Naive thymus-derived CD8-positive, alpha-beta T cell (primary cell): ENCODE measurements at places on chromosomes 4 and X. TPM values are rescaled to one million over a fixed set of nuclear protein-coding genes. Genes with fewer than 3 reads are reported as not detected.

The GATA1 gene
- not detected for polyA plus RNA-seq

- no peaks in the 10 kb centered on the region for H3K4me1 ChIP-seq
- no peaks in the 10 kb centered on the region for H3K27me3 ChIP-seq
- no peak overlapping the region for H3K4me3 ChIP-seq
- H3K27ac ChIP-seq, result no peak overlapping the region
- H3K36me3 ChIP-seq, result no peaks in the 10 kb centered on the region
Measured at GRCh38 chrX:41322821-41323603, 10.9 kb upstream of the DDX3X start.

- peak within 1 kb of the TSS; percentile 71 for H3K4me3 ChIP-seq
- DNase-seq, result no peak
- peak within 1 kb of the TSS; percentile 40 for H3K27ac ChIP-seq
Measured at GRCh38 chr4:20251796-20252655, at the start of gene SLIT2. SLIT2 (plus strand) TSS chr4:20251905; CDS start chr4:20253816, 1,911 bp downstream.

DNA sequence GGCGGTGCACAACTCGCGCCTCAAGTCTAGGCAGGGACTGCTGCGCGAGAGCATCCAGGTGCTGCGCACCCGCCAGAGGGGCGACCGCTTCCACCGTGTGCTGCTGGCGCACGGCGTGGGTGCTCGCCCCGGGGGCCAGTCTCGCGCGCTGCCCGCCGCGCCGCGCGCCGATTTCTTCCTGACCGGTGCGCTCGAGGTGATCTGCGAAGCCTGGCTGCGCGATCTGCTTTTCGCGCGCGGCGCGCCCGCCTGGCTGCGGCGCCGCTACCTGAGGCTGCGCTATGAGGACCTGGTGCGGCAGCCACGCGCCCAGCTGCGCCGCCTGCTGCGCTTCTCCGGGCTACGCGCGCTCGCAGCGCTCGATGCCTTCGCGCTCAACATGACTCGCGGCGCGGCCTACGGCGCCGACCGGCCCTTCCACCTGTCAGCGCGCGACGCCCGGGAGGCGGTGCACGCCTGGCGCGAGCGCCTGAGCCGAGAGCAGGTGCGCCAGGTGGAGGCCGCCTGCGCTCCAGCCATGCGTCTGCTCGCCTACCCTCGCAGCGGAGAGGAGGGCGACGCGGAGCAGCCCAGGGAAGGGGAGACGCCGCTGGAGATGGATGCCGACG lies 1.3 kb downstream of the CHST7 start:
- peaks cover 4% of the 10 kb centered on the region for H3K36me3 ChIP-seq
- peak overlapping the region; percentile 76 for H3K4me3 ChIP-seq
- H3K4me1 ChIP-seq, result peaks cover 30% of the 10 kb centered on the region
- peaks cover 4% of the 10 kb centered on the region for H3K27me3 ChIP-seq

DNA sequence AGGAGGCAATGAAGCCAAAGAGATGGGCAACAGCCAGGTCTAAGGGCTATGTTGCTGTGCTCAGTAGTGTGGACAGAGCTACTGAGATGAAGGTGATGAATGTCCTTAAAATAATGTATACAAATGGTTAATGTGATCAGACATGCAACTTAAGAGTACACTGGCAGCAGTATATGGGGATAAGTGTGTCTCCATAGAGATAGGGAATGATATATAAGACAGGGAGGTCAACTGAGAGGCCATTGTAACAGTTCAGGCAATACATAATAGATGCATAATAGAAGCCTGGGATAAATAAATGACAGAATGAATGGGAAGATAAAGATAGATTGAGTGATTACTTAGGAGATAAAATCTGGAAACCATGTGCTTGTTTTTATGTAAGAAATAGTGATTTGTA lies 250.0 kb downstream of the CFAP299 start:
- no peak overlapping the region for H3K4me3 ChIP-seq
- peaks cover 3% of the 10 kb centered on the region for H3K36me3 ChIP-seq
- no peak for DNase-seq
- H3K27me3 ChIP-seq, result no peaks in the 10 kb centered on the region
- H3K4me1 ChIP-seq, result peaks cover 15% of the 10 kb centered on the region

DNA sequence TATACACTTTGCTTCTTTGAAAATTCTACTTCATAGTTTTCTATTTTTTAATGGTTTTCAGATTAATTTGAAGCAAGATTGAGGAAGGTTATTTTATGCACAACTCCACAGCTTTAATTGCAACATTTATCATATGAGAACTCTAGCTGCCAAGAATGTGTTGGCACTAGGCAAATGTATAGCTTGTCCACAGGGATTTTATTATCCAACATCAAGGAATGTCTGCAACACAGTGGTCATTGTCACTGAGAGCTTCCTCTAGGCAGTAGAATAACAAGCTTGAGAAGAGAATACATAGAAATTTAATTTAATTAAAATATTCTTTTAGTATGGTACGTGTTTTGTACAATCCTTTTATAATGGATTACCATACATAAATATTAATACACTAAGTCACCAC lies 1600.8 kb downstream of the ARAP2 start:
- H3K4me3 ChIP-seq, result no peak overlapping the region
- H3K27ac ChIP-seq, result no peak overlapping the region
- H3K27me3 ChIP-seq, result no peaks in the 10 kb centered on the region
- no peaks in the 10 kb centered on the region for H3K4me1 ChIP-seq
- DNase-seq, result no peak
- H3K36me3 ChIP-seq, result no peaks in the 10 kb centered on the region

- H3K36me3 ChIP-seq, result no peaks in the 10 kb centered on the region
- no peak for DNase-seq
- H3K4me3 ChIP-seq, result no peak overlapping the region
- H3K27ac ChIP-seq, result no peak overlapping the region
Measured at GRCh38 chr4:52957835-52958631, 95.9 kb downstream of the RASL11B start.

- H3K27me3 ChIP-seq, result no peaks in the 10 kb centered on the region
- DNase-seq, result no peak
- no peak overlapping the region for H3K27ac ChIP-seq
- no peaks in the 10 kb centered on the region for H3K4me1 ChIP-seq
- H3K4me3 ChIP-seq, result no peak overlapping the region
Measured at GRCh38 chr4:66575008-66575696, 904.9 kb upstream of the EPHA5 start.

GRCh38 chrX:129983575-129984110 lies 1.2 kb downstream of the BCORL1 start:
- H3K27me3 ChIP-seq, result no peaks in the 10 kb centered on the region
- H3K27ac ChIP-seq, result no peak overlapping the region
- peaks cover 25% of the 10 kb centered on the region for H3K4me1 ChIP-seq
- no peak for DNase-seq
- H3K36me3 ChIP-seq, result no peaks in the 10 kb centered on the region
- H3K4me3 ChIP-seq, result no peak overlapping the region

DNA sequence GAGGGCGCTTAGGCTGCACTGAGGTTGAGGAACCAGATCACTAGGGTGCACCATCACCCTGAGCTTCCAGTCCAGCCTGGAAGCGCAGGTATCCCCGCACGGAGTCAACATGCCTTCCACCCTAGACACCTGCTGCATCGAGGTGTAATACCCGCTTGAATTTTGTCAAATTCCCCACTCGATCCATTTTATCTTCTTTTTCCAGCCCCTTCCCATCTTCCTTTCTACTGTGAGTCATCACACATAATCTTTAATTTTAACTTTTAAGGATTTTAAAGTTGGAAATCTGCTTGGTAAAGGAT lies 821 bp downstream of the PLK4 start:
- DNase-seq, result no peak
- H3K4me3 ChIP-seq, result peak overlapping the region; percentile 98
- no peaks in the 10 kb centered on the region for H3K27me3 ChIP-seq
- peaks cover 31% of the 10 kb centered on the region for H3K4me1 ChIP-seq
- H3K36me3 ChIP-seq, result no peaks in the 10 kb centered on the region

GRCh38 chr4:20301161-20301560 lies 49.5 kb downstream of the SLIT2 start:
- no peaks in the 10 kb centered on the region for H3K4me1 ChIP-seq
- H3K27ac ChIP-seq, result no peak overlapping the region
- DNase-seq, result no peak
- H3K36me3 ChIP-seq, result no peaks in the 10 kb centered on the region

The LINC00632 gene
- polyA plus RNA-seq, result 0.31 TPM

DNA sequence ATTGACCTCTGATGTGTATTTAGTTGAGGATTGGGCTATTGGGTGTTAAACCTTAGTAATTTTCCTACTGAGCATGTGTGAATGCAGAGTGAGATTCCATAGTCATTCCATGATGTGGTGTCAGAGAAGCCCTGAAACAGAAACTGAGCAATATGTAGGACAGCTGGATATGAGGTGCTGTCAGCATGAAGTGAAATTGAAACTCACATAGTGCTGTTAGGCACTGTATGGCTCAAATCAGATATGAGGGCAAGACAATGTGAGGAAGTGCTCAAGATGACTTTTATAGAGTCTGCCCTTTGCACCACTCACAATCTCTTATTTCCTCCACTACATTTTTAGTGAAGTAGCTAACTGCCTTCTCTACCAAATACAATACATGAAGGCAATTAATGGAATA lies 188.3 kb downstream of the SH3BGRL start:
- H3K4me3 ChIP-seq, result no peak overlapping the region
- no peak for DNase-seq
- H3K27me3 ChIP-seq, result no peaks in the 10 kb centered on the region
- H3K36me3 ChIP-seq, result no peaks in the 10 kb centered on the region
- no peak overlapping the region for H3K27ac ChIP-seq
- H3K4me1 ChIP-seq, result no peaks in the 10 kb centered on the region

- H3K27ac ChIP-seq, result no peak overlapping the region
- no peaks in the 10 kb centered on the region for H3K4me1 ChIP-seq
- H3K4me3 ChIP-seq, result no peak overlapping the region
- H3K27me3 ChIP-seq, result no peaks in the 10 kb centered on the region
Measured at GRCh38 chrX:111354496-111354895, 57.5 kb downstream of the DCX start.

The FGF13 gene
- polyA plus RNA-seq, result not detected

The HSFX2 gene
- not detected for polyA plus RNA-seq

GRCh38 chrX:19879181-19879580 lies 8.2 kb downstream of the SH3KBP1 start:
- peaks cover 58% of the 10 kb centered on the region for H3K4me1 ChIP-seq
- H3K4me3 ChIP-seq, result no peak overlapping the region
- H3K27me3 ChIP-seq, result no peaks in the 10 kb centered on the region
- DNase-seq, result no peak
- no peak overlapping the region for H3K27ac ChIP-seq
- no peaks in the 10 kb centered on the region for H3K36me3 ChIP-seq

The SNX25 gene
- 7.6 TPM for polyA plus RNA-seq

GRCh38 chr4:19429684-19430083 lies 822.0 kb upstream of the SLIT2 start:
- H3K27me3 ChIP-seq, result no peaks in the 10 kb centered on the region
- H3K36me3 ChIP-seq, result no peaks in the 10 kb centered on the region
- no peak for DNase-seq
- H3K27ac ChIP-seq, result no peak overlapping the region
- no peak overlapping the region for H3K4me3 ChIP-seq

DNA sequence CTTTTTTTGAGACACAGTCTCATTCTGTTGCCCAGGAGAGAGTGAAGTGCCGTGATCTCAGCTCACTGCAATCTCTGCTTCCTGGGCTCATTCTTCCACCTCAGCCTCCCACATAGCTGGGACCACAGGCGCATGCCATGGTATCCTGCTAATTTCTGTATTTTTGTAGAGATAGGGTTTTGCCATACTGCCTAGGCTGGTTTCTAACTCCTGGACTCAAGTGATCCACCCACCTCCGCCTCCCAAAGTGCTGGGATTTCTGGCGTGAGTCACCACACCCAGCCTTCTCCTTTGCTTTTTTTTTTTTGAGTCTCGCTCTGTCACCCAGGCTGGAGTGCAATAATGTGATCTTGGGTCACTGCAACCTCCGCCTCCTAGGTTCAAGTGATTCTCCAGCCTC lies 94.1 kb downstream of the PDS5A start:
- no peak for DNase-seq
- no peak overlapping the region for H3K4me3 ChIP-seq
- peaks cover 11% of the 10 kb centered on the region for H3K4me1 ChIP-seq
- H3K36me3 ChIP-seq, result peaks cover 84% of the 10 kb centered on the region
- H3K27me3 ChIP-seq, result no peaks in the 10 kb centered on the region

The AFP gene
- polyA plus RNA-seq, result not detected

The SEL1L3 gene
- polyA plus RNA-seq, result 35.1 TPM

DNA sequence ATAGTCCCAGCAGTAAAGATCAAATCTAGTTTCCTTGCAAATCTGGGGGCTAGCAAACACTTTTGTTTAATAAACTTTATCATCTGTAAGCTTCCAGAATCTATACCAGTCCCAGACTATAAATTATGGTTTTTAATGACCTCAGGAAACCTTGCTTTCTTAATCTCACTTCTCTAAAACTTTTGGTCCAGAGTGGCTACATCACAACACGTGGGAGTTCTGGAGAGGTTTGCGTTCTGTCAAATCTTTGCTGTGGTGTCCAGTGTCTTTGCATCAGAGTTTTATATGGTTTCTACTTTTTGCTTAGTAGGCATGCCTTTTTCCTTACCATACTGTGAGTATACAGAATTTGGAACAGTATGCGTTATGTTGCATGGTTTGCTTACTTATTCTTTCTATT lies 193.9 kb downstream of the ANK2 start:
- H3K4me1 ChIP-seq, result no peaks in the 10 kb centered on the region
- H3K36me3 ChIP-seq, result peaks cover 3% of the 10 kb centered on the region
- no peak overlapping the region for H3K4me3 ChIP-seq

The GPR82 gene
- polyA plus RNA-seq, result 0.10 TPM

The EMD gene
- 37.1 TPM for polyA plus RNA-seq

GRCh38 chrX:80022363-80023031 lies 7.9 kb downstream of the TBX22 start:
- H3K4me3 ChIP-seq, result no peak overlapping the region
- H3K4me1 ChIP-seq, result no peaks in the 10 kb centered on the region
- H3K27ac ChIP-seq, result no peak overlapping the region
- H3K36me3 ChIP-seq, result no peaks in the 10 kb centered on the region
- peaks cover 13% of the 10 kb centered on the region for H3K27me3 ChIP-seq
- DNase-seq, result no peak

The TRO gene
- 0.48 TPM for polyA plus RNA-seq

DNA sequence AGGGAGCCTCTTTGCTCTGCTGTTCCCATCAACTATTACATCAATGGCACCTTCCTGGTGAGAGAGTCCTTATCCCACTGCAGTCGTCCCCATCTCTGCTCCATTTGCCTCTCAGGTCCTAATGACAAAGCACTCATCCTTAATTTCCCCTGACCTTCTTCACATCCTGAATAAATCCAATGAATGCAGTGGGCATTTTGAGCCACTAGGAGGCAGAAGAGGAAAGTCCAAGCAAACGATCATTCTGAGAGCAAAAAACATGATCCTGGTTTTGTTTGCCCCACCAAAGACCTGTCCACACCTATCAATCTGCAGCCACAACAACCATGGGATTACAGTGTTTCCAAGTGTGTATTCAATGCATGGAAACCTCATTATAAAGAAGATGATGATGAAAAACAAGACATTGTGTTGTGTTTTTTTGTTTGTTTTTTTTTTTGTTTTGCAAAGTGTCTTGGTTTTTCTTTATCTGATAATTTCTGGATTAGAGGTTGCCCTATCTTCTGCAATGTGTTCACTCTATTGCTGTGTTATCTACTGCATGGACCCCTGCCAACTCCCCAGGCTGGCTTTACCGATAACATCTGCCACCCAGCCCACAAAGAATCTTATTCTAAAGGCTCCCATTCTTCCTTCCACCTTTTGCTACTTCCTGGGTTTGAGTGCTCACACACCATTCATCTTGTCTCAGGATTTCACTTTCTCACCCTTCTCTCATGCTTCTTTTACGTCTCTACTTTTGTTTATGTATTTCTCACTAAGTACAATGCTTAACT lies 207.2 kb downstream of the NLGN4X start:
- H3K4me1 ChIP-seq, result no peaks in the 10 kb centered on the region
- no peak overlapping the region for H3K27ac ChIP-seq

The IL21 gene
- polyA plus RNA-seq, result not detected

The FRMD7 gene
- polyA plus RNA-seq, result not detected
